Femur (tissue), 1 donor: ENCODE measurements at places on chromosomes 3 and 15.

DNA sequence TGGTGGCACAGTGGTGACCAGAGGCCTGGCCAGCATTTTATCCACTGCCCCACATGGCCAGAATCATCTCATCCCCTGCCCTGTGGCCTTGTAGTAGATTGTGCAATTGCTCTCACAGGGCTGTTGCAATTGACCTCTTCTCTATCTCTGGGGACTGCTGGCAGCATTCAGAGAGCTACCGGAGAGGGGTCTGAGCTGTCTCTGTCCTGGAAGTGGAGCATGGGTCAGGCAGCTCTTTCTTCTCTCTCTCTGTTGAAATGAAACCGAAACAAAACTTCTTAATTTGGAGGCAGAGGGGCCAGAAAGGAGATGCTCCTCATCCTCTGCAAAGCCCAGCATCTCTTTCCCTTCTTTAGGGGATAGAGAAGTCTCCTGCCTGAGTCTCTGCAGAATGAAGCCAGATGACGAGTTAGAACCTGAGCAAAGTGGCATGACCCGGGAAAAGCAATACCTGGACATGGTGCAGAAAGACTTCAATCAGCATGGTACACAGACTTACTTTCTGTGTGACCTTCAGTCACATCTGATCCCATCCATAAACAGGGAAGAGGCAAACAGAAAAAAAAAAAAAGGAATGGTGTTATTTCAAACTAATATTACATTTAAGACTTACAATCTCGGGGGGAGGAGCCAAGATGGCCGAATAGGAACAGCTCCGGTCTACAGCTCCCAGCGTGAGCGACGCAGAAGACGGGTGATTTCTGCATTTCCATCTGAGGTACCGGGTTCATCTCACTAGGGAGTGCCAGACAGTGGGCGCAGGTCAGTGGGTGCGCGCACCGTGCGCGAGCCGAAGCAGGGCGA is 144.5 kb upstream of the BCL6 start:
- DNase-seq: no peak

DNA sequence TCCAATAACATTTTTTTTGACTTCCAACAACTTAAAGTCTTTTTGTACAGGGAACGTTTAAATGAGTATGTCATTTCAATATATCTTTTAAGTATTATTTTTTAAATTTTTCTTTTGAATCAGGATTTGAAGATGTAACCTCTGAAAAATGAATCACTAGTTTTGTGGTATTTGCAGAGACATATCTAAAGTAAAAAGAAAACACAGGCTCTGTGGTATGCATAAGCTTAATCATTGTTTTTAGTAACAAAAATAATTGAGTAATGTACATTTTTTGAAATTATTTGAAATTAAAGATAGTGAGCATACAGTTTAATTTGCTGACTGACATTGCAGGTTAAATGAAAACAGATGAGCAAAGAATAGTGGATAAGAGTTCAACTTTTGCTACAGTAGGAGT is 531.3 kb downstream of the ROBO1 start:
- DNase-seq: no peak

- no peak for DNase-seq
These were observed 288.6 kb downstream of the NTRK3 start for GRCh38 chr15:87967951-87968350.

DNA sequence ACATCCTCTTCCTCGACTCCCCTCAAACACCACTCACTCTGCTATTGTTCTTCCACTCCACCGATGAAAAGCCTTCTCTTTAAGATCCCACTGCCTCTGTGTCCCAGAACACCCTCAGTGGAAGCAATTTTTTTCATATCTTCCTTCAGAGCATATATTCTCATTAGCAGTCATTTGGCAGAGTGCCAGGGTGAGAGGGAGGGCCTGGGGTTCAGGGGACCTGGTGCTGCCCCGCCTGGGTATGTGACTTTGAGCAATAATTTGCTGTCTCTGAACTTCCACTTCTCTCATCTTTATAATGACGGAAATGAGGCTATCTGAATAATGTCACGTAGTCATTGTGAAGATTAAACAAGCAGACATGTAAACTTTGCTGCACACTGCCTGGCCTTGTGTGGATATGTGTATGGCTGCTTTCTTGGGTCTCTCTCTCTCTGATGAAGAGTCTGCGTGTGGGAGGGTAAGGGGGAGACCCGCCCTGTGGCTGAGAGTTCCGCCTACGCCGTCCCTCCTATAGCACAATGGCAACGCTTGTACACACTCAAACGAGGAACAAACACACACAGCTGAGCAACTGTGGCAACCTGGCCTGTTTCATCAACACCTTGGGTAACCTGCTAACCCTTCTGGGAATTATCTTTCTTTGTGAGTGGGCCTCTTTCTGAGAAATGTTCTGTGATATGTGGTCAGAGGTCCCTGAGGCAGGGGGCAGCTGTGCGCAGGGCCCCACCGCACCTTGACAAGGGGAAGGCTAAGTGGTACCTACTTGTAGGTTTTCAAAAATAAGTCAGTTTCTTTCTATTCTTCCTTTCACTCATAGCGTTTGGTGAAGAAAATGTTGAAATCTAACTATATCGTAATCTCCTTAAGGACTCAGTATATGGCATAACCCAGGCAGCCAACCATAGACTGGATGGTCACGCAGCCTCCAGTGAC is 369.8 kb downstream of the SV2B start:
- DNase-seq: peak; percentile 25

- no peak for DNase-seq
These were observed 18.2 kb upstream of the SHC4 start for GRCh38 chr15:48981941-48982340.

GRCh38 chr15:90686435-90687218 is 30.5 kb upstream of the BLM start:
- no peak for DNase-seq

DNA sequence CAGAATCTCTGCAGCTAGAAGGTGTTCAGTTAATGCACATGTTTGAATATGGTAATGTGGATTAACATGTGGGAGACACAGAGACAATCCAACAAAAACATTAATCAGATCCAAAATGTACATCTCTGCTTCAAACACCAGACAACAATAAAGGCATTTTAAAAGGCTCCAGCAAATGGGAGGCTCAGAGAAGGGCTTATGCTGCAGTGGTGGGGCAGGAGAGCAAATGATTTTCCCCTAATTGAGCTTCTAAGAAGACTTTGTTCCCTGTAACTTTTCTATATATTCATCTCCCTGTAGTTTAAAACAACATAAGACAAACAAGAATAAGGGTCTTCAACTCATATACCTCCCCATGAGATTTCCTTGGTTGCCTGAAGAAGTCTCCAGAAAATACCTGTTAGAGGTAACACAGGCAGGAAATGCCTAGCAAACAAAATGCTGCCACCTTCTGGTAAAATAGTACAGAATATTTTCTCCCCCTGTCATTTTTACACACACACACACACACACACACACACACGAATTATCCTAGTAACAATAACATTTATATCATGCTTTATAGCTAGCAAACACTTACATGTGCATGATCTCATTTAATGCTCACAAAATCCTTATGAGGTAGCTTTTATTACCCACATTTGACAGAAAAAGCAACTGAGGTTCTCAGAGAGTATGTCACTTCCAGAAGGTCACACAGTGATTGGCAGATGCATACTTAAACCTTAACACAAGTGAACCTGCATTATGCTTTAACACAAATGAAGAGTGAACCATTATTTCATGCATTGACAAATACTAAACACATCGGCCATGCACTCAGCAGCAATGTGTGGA is 123.4 kb upstream of the MB21D2 start:
- DNase-seq: no peak

DNA sequence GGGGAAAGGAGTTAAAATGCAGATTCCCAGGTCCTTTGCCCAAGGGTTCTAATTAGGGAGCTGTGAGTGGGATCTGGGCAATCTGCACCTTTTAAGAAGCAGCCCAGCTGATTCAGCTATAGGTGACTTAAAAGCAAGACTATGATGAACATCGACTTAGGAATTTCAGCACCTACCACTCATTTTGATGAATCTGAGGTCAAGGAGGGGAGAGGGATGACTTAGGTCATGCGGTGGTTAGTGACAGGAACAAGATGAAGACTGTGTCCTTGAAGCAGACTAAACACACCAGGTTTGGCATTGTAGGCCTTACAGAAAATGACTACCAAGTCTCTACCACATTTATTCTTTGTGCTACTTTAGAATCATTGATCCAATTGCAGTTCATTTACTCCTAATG is 196.3 kb downstream of the DTWD1 start:
- DNase-seq: no peak

- DNase-seq: peak; percentile 81
These were observed 43.5 kb upstream of the BDH1 start for GRCh38 chr3:197599089-197599765.

GRCh38 chr3:145326666-145327065 is 834.3 kb downstream of the PLOD2 start:
- DNase-seq: no peak

- no peak for DNase-seq
These were observed 80.8 kb upstream of the IL12A start for GRCh38 chr3:159907828-159908227.

DNA sequence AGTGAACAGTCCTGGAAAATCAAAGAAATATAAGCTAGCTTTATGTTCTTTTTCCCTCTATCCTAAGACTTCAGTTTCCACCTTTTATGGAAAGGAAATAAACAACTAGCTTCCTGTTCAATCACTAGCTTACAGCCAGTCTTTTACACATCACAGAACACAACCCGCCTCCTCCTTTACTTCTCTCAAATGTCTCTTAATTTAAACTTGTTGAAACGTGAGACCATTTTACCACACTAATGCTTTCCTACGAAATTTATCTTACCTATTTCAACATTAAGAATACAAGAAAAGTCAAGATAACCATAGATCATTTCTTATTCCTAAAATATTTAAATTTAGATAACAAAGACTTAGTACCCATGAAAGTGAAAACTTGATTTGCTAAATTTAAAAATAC is 6.2 kb downstream of the PRTG start:
- no peak for DNase-seq

DNA sequence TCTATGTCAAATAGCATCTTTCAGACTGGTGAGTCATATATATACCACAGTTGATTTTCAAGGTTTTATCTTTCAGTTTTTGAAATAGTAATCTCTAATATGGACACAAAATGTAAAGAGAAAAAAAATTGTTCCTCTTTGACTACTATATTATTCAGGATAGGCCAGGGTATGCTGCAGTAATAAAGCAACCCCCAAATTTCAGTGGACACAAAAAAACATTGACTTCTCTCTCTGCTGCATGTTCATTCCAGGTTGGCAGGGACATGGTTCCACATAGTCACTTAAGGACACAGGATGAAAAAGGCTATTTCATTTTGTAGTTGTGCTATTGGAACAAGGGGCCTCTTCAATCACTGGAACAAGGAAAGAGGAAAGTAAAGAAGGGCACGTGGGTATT is 28.6 kb downstream of the BMF start:
- no peak for DNase-seq

GRCh38 chr15:99151156-99151555 is 46.3 kb downstream of the SYNM start:
- DNase-seq: no peak

DNA sequence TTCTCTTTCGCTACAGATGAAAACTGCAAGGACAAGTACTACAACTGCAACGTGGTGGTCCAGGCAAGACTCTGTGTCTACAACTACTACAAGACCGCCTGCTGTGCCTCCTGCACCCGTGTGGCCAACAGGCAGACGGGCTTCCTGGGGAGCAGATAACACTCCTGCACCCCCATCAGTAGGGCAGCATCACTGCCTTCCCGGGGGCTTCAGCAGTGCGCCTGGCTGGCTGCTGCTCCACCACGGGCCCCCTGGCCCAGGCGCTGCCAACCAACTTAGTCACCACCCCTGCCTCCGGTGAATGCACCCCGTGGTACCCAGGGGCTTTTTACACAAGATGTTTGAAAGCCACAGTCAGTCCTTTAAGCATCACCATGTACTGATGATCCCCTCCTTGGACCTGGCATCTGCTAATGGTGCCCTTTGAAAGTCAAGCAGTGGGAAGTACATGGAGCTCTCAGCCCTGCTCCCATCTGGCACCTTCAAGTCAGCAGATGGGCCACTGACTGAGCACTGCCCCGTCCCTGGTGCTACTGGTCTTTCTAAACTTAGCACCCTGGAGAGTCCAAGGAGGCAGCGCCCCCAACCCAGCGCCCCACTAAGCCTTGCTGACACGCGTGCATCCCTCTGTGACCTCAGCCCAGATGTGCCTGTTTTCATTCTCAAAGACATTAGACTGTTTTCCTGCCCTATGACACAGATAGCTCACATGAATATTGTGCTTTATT is 33.0 kb upstream of the NR2E3 start:
- DNase-seq: no peak
